ENCODE measurements at places on chromosomes 1 and 21.

- no peak for DNase-seq
Observed at GRCh38 chr1:39892601-39893595, 8.8 kb downstream of the MYCL start.

GRCh38 chr1:225657462-225657989, 4.6 kb upstream of the ENAH start:
- no peak for DNase-seq

DNA sequence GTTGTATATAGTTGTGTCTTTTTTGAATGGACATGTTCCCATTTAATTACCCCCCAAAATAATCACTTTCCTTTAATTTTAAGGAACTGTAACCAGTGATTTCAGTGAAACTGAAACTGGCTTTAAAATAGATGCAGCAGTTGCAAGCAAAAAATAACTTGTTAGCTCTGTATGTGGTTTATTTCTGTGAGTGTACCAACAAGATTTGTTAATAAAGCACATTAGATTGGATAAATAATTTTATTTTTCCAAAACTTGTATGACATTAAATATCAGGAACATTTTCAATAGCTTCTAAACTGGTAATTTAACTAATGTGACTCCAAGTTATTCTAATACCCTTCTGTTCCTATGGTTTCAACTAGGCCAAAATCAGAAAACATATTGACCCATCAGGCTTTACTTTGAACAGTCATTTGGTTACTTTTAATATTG, 184.3 kb upstream of the CACYBP start:
- DNase-seq, result no peak

DNA sequence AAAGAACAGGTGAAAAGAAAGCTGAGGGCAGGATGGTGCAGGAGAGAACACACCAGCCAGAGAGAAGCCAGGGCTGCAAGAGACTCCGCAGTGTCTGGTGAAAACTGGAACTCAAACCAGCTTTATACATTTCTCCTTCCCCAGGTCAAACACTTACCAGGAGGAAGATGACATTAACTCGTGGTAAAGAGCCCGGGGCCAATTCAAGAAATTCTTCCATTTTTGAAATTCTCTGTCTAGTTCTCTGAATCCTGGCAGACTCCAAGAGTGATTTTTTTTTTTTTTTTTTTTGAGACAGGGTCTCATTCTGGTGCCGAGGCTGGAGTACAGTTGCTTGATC, 25.8 kb upstream of the SIPA1L2 start:
- no peak for DNase-seq

DNA sequence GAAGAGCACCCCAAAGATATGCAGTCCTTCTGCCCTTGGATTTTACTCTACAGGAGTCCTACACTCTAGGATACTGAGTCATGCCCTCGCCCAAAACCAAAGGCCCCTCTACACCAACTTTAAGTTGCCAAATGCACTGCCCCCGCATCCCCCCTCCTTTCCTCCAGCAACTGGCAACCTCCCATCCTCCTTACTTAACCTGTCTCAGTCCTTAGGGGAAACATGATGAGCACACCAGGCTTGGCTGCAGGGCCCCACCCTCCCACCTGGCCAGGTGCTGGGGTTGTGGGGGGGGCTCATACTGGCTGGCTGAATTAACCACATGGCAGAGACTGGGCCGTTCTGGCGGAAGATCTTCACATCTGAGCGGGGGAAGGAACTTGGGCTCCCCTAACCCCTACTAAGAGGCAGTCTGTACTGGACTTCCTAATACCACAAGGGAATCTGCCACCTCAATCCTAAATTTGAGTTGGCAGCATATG, 1.2 kb downstream of the HDGF start:
- peak; percentile 46 for DNase-seq

DNA sequence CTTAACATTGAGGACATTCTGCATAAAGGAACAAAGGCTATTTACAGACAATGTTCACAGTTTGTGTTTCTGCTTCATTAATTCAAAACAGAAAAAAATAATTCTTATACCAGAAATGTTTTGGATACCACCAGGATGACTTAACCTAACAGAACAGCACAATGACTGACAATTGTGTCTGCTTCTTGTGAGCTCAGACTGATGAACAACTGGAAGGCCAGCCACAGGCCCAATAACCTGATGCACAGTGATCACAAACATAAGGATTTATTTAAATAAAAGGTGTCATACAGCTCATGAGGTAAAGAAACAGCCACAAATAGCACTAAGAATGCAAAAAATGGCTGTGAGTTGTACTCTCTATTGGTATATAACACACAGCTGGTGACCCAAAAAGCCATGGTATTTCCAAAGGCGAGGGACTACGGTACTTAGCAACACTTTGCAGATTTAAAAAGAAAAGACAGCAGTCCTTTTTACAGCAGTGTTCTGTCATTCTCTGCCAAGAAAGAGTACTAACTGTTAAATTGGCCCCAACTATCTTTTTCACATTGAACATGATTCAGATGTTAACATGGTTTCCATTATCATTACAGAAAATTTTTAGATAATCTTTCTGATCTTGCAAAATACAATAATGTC, 32.1 kb upstream of the DDAH1 start:
- no peak for DNase-seq

- no peak for DNase-seq
Observed at GRCh38 chr1:94622757-94623156, 81.2 kb upstream of the F3 start.

DNA sequence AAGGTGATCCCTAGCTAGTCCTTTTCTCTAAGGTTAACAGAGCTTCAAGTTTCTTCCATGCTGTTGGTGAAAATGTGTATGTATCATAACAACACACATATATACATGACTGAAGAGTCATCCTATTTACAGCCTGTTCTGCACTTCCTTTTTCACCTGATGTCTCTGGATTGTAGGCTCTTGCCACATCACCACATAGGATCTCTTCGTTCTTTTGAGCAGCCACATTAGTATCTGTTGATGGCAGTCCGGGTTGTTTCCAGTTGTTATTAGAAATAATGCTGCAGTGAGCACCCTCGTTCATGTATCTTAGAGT, 19.7 kb downstream of the MRPL37 start:
- DNase-seq, result no peak

- no peak for DNase-seq
Observed at GRCh38 chr1:209427811-209428210, 155.7 kb upstream of the CAMK1G start.

DNA sequence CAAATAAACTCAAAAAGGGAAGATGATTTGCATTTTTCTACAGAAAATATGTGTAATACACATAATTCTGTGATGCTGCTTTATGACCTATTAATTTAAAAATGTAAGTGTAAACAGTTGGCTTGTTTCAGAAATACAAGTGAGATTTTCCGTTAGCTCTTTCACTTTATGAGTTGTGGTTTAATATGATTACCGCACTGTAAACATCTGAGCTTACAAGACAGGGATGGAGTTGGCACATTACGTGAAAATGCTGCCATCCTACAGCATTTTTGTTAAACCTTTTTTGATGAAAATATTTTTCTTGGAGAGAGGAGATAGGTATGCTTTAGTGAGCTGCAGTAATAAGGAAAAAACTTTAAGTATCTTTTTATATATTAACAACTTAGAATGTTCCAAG, 426.8 kb upstream of the ADAMTS5 start:
- DNase-seq, result no peak

GRCh38 chr1:2934642-2935081, 86.6 kb upstream of the ACTRT2 start:
- DNase-seq, result no peak

DNA sequence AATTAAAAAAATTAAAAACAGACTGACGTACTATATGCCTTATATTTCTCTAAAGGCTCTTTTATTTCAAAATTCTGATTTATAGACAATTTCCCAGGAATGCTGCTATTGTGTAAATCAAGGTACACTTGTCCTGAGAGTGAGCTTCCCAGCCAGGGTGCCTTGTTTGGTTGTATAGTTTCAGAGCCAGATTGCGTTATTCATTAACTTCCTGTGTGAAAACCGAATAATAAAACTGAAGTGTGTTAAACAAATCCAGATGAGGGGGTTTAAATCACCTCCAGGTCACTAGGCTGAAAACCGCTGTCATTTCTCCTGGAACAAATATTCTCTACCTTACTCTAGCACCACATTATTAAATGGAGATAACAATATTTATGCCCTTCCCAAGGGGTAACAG, 68.7 kb downstream of the LMX1A start:
- DNase-seq, result no peak

- no peak for DNase-seq
Observed at GRCh38 chr21:33026878-33027400, 1.2 kb downstream of the OLIG2 start.

GRCh38 chr1:182910143-182910542, 42.8 kb downstream of the SHCBP1L start:
- no peak for DNase-seq

DNA sequence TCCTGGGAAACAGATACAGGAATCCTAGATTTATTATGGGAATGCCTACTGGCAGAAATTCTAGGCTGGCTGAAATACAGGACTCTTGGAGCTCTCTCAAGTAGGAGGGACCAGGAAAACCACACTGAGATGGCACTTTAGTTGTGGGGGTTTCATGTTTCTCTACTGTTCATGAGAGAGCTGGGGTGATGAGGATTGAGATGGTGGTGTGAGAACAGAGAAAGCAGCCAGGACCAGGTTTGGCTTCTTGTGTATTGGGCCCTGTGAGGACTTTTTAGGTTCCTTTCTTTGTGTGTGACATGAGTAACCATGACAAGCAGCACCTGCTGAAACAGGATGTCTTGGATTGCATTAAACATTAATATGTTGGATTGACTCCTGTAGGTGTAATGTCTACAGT, 4.9 kb downstream of the ARID1A start:
- peak; percentile 28 for DNase-seq

GRCh38 chr1:20430355-20431175, 55.4 kb downstream of the CAMK2N1 start:
- no peak for DNase-seq

GRCh38 chr1:215071078-215071477, 11.5 kb upstream of the KCNK2 start:
- DNase-seq, result no peak

Data from DMS79 treated with DMSO at 0.1 percent for 48 hours (cell line).